ENCODE measurements at places on chromosomes 16 and 17.

GRCh38 chr17:31530391-31530985 is 139.0 kb downstream of the RAB11FIP4 start:
- no peak for DNase-seq

DNA sequence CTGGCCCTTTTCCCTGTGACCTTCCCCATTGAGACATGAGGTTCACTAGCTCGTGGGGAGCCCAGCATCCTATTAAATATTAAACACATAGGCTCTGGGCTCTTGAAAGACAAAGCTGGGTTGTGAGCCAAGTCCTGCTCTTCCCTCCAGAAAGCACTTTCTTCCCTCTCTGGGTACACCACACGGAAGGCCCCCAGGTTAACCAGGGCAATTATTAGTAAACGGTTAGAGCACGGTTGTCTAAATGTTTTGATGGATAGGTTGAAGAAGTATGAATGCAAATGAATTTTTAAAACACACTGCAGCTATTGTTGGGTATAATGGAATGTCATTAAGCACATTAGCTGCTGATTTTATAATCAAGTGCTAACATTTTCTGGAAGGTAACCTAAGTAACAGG is 32.7 kb upstream of the CDH13 start:
- peak; percentile 7 for DNase-seq

GRCh38 chr16:1206326-1206725 is 18.7 kb downstream of the TPSG1 start:
- DNase-seq: no peak

DNA sequence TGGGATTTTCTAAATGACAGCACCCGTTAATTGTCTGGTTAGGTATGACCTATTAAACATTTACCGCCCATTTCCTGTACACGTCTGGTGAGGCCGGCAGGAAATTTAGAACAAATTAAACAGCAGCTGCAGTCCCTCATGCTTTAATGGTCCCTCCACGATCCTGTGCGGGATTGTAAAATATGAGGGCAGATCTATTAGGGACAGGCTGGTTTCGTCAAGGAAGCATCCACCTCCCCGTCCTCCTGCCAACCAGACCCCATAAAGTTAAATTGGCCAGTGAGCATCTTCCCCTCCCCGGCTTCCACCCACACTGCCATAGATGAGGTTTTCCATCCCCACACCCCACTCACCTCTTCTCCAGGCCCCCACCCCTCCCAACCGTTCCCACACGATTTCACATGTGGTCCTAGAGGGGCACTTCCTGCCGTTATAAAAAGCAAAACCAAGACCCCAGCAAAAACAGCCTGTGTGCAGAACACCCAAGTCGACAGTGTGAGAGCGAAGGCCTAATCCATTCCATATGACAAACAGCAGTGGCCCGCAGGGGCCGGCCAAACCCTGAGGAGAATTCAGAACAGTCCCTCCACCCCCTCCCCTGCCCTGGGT is 331.9 kb downstream of the FOXL1 start:
- DNase-seq: no peak

DNA sequence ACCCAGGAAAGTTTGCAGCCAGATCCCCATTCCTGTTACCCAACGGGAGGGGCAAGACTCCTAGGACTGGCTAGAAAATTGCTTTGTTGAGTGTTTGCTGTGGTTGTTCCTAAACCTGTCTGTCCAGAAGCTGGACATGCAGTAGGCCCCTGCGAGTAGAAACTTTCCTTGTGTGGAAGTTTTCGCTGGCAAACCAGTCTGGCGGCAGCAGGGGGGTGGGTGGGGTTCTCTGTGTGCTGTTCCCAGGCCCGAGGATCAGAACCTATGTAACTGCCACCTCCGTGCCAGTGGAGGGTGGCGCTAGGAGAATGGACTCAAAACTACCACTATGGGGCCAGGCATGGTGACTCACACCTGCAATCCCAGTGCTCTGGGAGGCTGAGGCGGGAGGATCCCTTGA is 9.2 kb downstream of the SGSM2 start:
- no peak for DNase-seq

DNA sequence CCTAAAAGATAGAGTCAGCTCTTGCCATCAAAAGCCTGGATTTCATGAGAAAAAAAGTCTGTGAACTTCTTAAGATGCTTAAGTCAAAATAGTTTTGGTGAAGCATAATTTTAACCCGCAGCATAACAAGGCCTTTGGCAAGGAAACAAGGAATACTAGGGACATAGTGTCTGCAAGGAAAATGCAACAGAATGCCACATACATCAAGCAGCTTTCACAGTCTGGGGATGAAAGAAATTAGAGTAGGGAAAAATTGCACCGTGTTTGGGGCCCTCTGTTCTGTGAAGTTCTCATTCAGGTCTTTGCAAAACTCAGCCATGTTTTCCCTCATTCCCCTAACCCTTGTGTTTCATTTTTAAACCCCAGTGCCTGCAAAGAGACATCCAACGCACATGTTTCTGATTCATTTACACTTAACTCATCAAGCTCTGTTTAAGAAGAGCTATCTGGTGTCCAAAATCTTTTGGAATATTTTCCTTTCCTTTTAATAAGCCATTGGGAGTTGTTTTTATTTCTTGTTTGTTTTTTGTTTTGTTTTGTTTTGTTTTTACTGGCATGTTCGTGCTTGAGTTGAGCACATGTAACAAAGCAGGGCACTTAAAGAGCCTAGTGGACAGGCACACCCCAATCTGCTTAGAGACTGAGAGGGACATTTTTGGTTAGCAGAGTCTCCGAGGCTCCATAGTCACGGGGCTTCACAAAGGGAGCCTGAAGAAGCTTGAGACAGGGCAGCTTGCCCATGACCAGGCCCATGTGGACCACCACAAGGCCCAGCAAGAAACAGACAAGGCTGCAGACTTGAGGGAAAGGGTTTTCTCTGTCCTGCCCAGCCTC is 116.5 kb downstream of the ANKFN1 start:
- DNase-seq: no peak

DNA sequence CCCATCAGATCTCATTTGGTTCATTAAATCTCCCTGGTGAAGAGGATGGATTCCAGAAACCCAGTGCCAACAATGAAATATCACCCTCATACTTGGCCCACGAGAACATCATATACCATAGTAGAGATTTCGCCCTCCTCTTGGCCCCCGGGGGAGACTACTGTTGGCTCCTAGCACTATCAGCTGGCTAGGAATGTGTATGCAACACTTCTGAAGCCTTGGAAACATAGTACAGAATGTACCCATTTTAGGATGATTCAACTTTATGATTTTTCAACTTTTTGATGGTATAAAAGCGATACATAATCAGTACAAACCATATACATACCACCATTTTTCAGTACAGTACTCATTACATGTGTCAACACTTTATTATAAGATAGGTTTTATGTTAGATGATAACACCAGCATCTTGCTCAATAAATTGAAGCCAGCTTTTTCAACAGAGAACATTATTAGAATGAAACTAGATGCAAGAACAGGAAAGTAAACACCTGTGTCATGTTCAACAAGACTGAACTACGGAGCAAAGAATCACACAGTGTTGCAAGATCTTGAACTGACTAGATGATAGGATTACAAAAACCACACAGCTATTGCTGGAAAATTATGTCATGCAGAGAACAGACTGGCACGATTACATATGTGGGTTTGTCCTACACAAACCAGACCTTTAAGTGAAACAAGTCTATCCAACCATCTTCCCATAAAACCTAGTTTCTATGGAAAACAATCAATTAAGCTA is 17.2 kb downstream of the RSL1D1 start:
- no peak for DNase-seq

DNA sequence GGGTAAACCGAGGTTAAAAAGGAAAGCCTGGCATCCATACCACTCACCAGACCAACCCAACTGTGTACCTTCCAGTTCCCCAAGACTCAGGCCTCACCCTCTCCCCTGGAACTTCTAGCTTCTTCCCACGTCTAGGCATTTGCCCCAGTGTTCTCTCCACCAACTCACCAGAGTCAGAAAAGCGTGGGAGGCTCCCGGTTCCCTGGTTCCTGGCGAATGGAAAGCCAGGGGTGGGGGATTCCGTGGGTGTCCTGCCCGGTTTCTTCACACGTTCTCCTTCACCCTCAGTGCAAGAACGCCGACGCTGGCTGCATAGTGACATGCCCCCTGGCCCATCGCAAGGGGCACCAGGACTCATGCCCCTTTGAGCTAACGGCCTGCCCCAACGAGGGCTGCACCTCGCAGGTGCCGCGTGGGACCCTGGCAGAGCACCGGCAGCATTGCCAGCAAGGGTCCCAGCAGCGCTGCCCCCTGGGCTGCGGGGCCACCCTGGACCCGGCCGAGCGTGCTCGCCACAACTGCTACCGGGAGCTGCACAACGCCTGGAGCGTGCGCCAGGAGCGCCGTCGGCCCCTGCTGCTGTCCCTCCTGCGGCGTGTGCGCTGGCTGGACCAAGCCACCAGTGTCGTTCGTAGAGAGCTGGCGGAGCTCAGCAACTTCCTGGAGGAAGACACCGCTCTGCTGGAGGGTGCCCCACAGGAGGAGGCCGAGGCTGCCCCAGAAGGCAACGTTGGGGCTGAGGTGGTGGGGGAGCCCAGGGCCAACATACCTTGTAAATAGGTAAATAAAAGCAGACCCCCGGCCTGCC is 1.7 kb downstream of the RNF151 start:
- no peak for DNase-seq

DNA sequence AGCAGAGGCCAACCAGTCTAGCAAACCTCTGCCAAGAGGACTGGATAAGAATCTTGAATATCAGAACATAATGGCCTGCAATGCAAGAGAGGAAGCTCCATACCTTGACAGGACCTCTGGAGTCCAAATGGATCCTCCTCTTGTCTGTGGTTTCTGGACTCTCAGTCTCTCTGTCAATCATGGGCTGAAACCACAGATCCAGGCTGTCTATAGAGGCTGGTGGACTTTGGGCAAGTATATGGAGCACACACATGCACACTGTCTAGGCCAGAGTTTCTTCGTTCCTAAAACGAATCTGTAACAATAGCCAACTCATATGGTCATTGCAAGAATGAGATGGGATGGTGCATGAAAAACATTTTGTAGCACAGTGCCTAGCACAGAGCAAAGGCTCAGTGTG is 37.7 kb downstream of the NLRC5 start:
- no peak for DNase-seq

DNA sequence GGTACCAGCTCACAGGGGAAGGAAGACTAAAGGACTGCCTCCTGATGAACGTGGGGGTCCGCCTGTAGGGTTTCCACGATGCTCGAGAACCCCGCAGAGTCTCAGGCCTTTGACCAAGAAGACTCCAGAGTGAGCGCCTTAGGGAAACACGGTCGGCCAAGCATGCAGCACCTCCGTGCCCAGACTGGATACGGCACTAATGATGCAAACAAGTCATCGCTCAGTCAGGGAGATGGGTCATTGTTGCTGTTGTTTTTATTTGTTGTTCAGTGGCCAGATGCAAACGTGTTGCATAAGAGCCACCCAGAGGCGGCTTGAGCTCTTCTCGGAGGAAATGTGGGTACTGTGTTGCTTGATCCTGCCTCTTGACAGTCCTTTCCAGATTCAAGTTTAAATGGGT is 19.3 kb upstream of the RBFOX3 start:
- no peak for DNase-seq

DNA sequence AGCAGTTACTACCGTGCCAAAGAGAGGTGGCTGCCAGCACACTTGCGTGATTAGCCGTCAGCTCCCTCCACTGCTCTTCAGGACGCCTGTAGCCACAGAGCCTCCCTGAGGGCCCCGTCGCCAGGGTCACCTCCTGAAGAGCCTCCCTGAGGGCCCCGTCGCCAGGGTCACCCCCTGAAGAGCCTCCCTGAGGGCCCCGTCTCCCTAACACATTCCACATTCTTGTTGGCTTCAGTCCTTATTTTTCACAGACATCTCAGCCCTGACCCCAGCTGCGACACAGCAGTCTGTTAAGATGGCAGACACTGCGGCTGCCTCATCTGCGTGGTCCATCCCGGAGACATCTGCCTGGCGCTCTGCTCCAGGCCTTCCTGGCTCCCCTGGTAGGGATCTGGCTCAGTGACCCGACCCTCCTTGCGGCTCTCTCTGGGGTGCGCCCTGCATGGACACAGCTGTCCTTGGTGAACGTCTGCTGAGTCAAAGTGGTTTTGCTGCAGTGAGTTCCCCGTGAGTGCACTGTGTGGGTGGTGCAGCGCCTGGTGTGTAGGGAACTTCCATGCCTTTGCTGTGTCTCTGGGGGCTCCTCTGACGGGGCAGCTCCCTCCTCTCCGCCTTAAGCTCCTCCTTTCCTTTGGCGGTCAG is 11.4 kb downstream of the ACSF3 start:
- no peak for DNase-seq

GRCh38 chr16:46832757-46833459 is 1.9 kb upstream of the C16orf87 start:
- no peak for DNase-seq

DNA sequence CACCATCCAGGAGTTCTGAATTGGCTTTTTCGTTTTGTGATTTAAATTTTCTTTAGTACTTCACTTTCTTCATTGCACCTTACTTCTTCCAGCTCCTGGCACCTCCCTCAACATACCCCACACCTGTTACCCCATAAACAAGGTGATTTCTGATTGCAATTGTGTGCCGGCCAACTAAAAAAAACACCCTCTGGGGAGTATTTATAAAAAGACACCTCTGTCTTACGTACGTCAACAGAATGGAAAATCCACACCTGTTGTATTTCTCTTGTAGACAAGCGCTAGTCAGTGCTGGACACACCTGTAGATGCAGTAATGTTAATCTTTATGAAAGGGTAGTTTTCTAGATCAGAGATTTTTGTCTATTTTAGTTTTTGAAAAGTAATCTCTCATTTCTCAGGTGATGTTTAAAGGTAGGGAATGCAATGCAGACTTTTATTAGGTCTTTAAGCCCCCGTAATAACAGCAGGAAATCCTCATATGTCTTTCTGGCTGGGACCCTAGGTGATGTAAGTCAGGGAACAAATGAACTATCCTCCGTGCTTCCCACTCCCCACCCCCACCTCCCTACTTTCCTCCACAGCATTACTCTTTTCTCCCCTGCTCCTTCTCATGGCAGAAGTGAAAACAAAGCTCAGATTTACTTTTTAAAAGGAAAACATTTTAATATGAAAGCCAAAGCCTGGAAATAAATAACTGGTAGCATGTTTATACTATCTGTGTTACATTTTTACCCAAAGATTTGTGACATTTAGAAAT is 4.2 kb downstream of the MSI2 start:
- no peak for DNase-seq

DNA sequence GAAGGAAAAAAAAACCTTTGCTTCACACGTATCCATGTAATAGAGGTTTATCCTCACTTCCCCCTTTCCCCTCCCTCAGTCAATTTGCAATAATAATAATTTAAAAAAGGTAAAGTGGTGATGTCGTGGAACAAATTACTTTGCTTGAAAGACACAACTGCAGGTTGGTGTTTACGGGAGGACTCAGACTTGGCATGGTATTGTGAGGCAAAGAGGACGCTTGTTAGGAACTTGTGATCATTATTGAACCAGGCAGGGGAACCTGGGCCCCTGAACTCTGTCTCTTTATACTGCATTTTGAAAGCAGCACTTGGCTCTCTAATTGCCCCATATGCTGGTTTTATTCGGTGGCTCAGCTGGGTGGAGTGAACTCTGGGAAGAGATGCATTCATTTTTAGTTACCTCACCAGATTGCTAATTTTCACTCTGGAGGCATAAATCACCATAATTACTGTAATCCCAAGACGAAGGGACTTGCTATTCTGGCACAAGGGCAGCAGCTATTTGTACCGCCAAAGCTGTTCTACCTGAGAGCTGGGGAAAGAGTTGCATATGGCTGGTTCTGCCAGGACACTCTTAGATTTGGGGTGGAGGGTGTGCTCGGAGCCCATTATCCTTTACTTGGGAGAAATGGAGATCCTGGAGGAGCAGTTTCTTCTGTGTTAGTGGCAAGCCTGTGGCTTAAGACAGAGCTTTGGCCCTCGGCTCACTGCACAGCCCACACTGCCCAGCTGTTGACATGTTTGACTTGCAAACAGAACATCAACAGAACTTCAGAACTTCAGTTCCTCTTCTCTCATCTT is 5.7 kb upstream of the DHX8 start:
- DNase-seq: no peak

GRCh38 chr17:16934133-16934795 is 37.7 kb downstream of the TNFRSF13B start:
- DNase-seq: no peak

Data from NCI-H1048 (cell line).